ENCODE measurements at places on chromosomes 11 and 22. TPM values are rescaled to one million over a fixed set of nuclear protein-coding genes. Genes with fewer than 3 reads are reported as not detected.

GRCh38 chr11:86753459-86753858, 46.9 kb upstream of the PRSS23 start:
- no peaks in the 10 kb centered on the region for H3K36me3 ChIP-seq
- H3K4me1 ChIP-seq, result no peaks in the 10 kb centered on the region
- no peaks in the 10 kb centered on the region for H3K27me3 ChIP-seq
- no peak overlapping the region for H3K27ac ChIP-seq
- no peak overlapping the region for H3K4me3 ChIP-seq
- no peak for DNase-seq

The GRM5 gene
- total RNA-seq, result not detected

- no peak for DNase-seq
- no peaks in the 10 kb centered on the region for H3K27me3 ChIP-seq
- H3K4me1 ChIP-seq, result no peaks in the 10 kb centered on the region
- H3K4me3 ChIP-seq, result no peak overlapping the region
These were observed 160.9 kb downstream of the ADAMTS15 start for GRCh38 chr11:130609121-130610035.

- H3K4me3 ChIP-seq, result no peak overlapping the region
- H3K36me3 ChIP-seq, result no peaks in the 10 kb centered on the region
- H3K27me3 ChIP-seq, result no peaks in the 10 kb centered on the region
- peaks cover 9% of the 10 kb centered on the region for H3K4me1 ChIP-seq
These were observed 5.8 kb upstream of the SLC43A3 start for GRCh38 chr11:57432714-57433163.

DNA sequence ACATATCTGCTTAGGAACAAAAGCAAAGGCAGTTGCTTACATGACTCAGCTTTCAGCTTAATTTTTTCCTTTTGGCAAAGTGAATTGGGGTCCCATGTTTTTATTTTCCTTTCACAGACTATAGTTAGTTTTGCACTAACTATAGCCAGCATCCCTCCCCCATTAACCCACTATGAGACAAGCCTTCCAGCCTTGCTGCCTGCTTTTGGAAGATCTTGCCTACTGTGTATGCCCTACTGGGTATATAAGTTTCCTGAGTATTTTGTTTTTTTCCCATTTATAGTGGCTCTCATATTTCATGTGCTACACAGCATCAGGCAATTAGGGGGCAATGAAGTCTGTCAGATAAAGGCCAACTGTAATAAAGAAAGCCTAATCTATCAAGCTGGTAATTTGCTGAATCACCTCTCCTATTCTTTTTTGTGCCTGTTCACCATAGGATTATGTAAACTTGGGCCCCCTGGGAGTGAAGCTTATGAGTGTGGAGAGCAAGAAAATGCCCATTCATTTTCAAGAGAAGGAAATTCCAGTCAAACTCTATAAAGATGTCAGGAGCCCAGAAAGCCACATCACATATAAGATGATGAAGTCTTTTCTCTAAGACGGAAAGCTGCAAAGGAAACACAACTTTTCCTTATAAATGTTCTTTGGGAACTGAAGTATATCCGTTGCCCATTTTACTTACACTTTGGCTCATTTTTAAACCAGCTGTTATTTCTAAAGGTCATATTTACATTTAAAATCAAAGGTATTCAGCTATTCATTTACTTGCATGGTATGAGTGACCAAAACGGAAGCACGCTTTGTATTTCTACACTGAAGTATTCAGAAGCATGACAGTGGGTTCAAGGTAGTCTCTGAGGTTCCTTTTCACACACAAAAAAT, 64.0 kb downstream of the CCDC83 start:
- H3K36me3 ChIP-seq, result no peaks in the 10 kb centered on the region
- H3K4me1 ChIP-seq, result no peaks in the 10 kb centered on the region
- DNase-seq, result no peak
- no peaks in the 10 kb centered on the region for H3K27me3 ChIP-seq

GRCh38 chr11:59767225-59767611, 12.0 kb downstream of the STX3 start:
- H3K4me1 ChIP-seq, result peaks cover 40% of the 10 kb centered on the region
- no peaks in the 10 kb centered on the region for H3K36me3 ChIP-seq

GRCh38 chr22:42688241-42689211, 32.1 kb downstream of the A4GALT start:
- no peak for DNase-seq
- peaks cover 6% of the 10 kb centered on the region for H3K4me1 ChIP-seq
- H3K36me3 ChIP-seq, result no peaks in the 10 kb centered on the region
- H3K4me3 ChIP-seq, result no peak overlapping the region

GRCh38 chr22:28882545-28882877, 861 bp upstream of the ZNRF3 start:
- H3K27me3 ChIP-seq, result peaks cover 21% of the 10 kb centered on the region
- no peaks in the 10 kb centered on the region for H3K36me3 ChIP-seq
- H3K4me1 ChIP-seq, result peaks cover 16% of the 10 kb centered on the region
- DNase-seq, result no peak
- H3K27ac ChIP-seq, result no peak overlapping the region

DNA sequence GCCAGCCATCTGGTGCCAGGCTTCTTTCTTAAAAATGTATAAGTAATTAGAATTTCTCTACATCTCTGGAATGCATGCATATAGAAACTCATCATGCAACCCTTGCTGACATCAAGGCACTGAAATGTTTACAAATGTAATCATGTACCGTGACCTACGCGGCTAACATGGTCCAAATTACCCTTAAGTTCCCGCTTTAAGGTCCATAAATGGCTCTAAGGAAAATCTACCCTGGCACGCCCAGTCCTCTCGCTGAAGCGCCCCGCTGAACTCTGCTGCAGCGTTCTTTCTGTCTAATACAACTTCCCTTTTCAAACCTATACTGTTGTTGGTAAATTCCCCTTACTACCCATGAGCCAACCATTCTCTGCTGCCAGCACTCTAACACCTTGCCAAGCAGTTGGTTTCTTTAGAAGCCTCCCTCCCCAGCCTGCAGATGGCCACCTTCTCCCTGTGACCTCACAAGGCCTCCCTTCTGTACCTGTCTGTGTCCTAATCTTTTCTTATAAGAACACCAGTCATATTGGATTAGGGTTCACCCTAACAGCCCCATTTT, 13.5 kb upstream of the HMOX1 start:
- no peak for DNase-seq
- no peaks in the 10 kb centered on the region for H3K36me3 ChIP-seq
- no peaks in the 10 kb centered on the region for H3K27me3 ChIP-seq
- H3K4me3 ChIP-seq, result no peak overlapping the region

The SYT13 gene
- not detected for total RNA-seq

The VPREB3 gene
- total RNA-seq, result not detected

DNA sequence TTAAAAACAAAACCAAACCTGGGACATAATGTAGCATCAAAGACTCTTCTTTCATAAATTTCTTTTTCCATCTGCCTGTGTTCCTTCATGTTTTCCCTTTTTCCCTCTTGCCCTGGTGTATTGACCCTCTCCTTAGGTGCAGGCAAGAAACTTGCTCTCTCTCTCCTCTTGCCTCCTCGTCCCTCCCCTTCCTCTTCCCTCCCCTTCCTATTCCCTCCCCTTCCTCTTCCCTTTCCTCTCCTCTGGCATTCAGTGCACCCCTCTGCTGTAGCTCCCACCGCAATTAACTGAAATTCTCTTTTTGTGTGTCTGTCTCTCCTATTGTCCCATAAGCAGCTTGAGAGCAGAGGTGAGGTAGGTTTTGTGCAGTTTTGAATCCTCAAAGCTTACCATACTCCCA, 49.9 kb downstream of the CSF2RB start:
- no peak for DNase-seq
- no peak overlapping the region for H3K27ac ChIP-seq
- H3K4me1 ChIP-seq, result no peaks in the 10 kb centered on the region
- no peak overlapping the region for H3K4me3 ChIP-seq

GRCh38 chr11:8723711-8724110, 41.1 kb downstream of the RPL27A start:
- DNase-seq, result no peak
- H3K4me3 ChIP-seq, result no peak overlapping the region
- H3K27me3 ChIP-seq, result no peaks in the 10 kb centered on the region

- DNase-seq, result no peak
- no peaks in the 10 kb centered on the region for H3K36me3 ChIP-seq
- H3K27ac ChIP-seq, result no peak overlapping the region
- peaks cover 7% of the 10 kb centered on the region for H3K4me1 ChIP-seq
- no peak overlapping the region for H3K4me3 ChIP-seq
These were observed 139.0 kb downstream of the ETS1 start for GRCh38 chr11:128448200-128448886.

- no peak overlapping the region for H3K27ac ChIP-seq
- no peak overlapping the region for H3K4me3 ChIP-seq
- H3K36me3 ChIP-seq, result no peaks in the 10 kb centered on the region
- peaks cover 12% of the 10 kb centered on the region for H3K27me3 ChIP-seq
- DNase-seq, result no peak
- no peaks in the 10 kb centered on the region for H3K4me1 ChIP-seq
These were observed 52.2 kb downstream of the JAM3 start for GRCh38 chr11:134120921-134121526.
